ENCODE measurements at places on chromosomes 4 and X.

DNA sequence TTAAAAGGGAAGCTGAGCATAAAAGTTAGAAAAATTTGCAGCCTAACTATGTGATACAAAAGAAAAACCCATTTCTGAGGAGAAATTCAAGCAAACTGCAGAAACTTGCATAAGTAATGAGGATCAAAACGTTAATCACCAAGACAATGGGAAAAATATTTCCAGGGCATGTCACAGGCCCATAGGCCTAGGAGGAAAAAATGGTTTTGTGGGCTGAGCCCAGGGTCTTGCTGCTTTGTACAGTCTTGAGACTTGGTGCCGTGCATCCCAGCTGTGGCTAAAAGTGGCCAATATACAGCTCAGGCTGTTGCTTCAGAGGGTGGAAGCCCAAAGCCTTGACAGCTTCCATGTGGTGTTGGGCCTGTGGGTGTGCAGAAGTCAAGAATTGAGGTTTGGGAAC lies 37.7 kb upstream of the ADAMTS3 start:
- DNase-seq = no peak

DNA sequence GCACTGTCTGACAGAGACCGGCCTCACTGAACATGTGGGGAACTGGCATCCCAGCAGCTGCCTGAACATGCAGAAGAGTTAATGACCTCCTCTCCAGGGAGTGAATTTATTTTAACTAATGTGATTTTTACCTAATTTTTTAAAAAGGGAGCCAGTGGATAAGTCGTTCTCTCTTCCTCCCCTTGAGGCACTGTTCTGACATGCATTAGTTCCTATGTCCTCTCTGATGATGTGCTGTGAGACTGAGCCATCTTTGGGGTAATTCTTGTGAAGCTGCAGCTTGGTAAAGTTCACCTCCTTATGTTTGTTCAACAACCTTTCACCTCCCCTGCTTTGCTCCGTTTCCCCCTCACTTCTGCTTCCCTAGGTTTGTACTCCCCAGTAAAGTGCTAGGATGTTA lies 139.7 kb downstream of the COL25A1 start:
- no peak for DNase-seq

GRCh38 chrX:19127649-19128168 lies 5.4 kb upstream of the ADGRG2 start:
- no peak for DNase-seq

DNA sequence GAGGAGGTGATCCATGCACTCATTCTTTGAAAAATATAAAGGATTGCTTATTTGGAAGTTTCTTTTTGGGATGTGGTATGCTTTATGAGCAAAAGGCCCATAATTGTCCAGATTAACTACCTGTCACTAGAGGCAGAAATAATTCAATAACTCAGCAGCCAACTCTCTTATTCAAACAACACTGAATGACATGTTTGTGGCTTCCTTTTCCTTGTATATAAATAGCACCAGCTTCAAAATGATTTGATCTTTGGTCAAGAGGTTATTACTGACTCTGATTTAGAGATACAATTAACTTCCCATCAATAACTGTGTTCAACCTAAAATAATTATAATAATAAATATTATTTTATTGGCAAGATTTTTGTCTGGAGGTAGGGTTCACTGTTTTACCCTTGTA lies 232.3 kb downstream of the AFF2 start:
- DNase-seq = no peak

- DNase-seq = no peak
These were observed 260.2 kb downstream of the UNC5C start for GRCh38 chr4:95288552-95288951.

- DNase-seq = no peak
These were observed 45.1 kb downstream of the IGFBP7 start for GRCh38 chr4:57064811-57065711.
